Stimulated activated CD4-positive, alpha-beta T cell treated with anti-CD3 and anti-CD28 coated beads, Interleukin-12 subunit alpha, Interleukin-12 subunit beta, amount 100 ng/mL, for 24 hours (primary cell): ENCODE measurements at places on chromosomes 7 and 10.

- DNase-seq, result no peak
Measured at GRCh38 chr10:600876-601659, 88.4 kb downstream of the DIP2C start.

GRCh38 chr7:111392294-111392693, 170.0 kb downstream of the IMMP2L start:
- no peak for DNase-seq

GRCh38 chr7:95925971-95926370, 153.6 kb downstream of the DYNC1I1 start:
- DNase-seq, result no peak

DNA sequence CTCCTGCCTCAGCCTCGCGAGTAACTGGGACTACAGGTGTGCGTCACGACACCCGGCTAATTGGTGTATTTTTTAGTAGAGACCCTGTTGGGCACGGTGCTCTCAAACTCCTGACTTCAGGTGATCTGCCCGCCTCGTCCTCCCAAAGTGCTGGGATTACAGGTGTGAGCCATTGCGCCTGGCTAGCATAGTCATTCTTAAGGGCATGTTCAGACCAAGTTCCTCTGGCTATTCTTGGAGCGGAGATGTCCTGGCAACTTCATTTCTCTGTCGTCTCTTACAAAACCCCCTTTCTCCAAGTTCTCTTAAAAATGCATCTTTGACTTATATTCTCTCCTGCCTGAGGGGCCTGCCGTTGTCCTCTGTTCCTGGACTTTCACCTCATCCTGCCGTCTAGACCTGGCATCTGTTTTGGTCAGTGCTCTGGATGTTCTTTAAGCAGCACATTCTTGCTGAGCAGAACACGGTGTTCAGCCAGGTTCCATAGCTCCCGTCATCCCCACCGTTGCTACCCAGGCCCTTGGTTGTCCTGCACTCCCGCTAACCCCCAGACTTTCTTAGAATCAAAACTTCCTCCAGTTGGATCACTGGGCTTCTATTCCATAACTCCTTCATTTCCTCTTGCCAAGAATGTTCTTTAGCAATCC, 509.9 kb upstream of the GALNT17 start:
- DNase-seq, result no peak

GRCh38 chr10:16976803-16977202, 152.8 kb downstream of the CUBN start:
- no peak for DNase-seq

DNA sequence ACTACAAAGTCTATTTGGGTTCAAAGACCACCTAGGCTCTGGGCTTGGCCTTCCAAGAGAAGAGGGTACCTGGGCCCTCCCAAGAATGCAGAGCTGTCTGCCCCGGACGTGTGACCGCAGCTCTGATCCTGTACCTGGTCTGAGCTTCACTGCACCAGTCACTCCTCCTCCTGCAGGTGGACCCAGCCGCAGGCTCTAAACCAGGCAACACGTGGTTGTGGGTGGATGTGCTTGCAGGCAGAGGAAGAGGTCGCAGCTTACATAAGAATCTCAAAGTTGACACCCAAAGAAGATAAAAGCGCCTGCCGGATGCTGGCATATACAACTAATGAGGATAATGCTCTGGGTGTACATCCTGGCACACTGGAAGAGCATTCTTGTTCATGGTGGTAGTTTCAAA, 9.4 kb upstream of the PFKP start:
- no peak for DNase-seq

- no peak for DNase-seq
Measured at GRCh38 chr7:25557930-25558329, 329.6 kb upstream of the NPVF start.

DNA sequence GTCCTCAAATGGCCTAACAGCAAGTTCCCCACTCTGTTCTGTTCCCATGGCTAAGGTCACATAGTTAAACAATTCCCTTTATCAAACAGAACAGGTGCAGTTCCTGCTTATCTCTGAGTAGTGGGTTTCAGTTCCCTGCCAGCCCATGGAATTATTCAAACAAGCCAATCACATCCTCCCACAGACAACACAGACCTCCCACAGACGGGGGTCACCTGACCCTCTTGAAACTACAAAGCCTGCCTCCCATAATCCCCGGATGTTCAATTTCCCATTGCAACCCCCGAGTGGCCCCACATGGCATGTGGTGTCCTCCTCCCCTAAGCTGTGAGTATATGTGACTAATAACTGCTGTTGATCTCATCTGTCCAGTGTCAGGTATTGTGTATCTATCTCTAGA, 64.1 kb downstream of the TMEM168 start:
- DNase-seq, result no peak

- DNase-seq, result no peak
Measured at GRCh38 chr10:132516771-132517725, 20.5 kb upstream of the INPP5A start.

DNA sequence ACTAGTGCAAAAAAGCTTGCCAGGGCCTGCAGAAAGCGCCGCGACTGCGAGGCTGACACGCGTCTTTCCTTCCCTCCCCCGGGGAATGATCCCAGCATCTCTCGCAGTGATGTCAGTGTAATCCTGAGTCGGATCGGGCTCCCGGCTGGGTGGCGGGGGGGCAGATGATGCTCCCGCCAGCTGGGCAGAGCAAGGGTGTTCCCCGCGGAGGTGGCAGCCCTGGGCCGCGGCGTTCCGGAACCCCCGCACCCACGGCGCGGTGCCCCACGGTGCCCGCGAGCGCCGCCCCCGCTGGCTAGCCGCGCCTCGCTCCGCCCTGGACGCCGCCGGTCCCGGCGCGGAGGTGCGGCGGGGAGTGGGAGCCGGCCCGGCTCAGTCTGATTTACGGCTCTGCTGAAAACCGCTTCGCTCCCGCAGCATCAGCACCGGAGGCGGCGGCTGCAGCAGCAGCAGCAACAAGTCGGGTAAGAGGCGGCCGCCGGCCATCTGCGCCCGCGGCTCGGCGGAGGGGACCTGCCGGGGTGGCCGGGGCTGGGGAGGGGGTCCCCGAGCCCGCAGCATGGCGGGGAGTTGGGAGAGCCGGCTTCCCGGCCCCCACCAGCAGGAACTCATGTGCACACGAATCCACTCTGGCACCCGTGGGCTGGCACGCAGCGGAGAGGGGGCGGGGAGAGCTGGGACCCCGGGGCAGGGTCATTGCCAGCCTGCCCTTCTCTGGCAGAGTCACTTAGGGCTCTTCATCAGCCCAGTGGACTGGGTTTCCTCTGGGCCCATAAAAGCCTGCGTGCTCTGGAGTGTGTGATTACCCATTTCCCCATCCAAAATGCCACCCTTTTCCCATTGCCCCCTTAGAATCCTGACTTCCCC, at the start of gene ZNF365:
ZNF365 (plus strand) TSS at position 375 of the 867 bp plus-strand sequence. CDS start 1,825 bp downstream, outside the sequence.
- DNase-seq, result no peak

- DNase-seq, result no peak
Measured at GRCh38 chr10:69915215-69915560, 113.5 kb downstream of the COL13A1 start.

GRCh38 chr7:30918676-30919075, 7.0 kb downstream of the AQP1 start:
- DNase-seq, result no peak

- no peak for DNase-seq
Measured at GRCh38 chr7:17682586-17682985, 257.7 kb downstream of the SNX13 start.

DNA sequence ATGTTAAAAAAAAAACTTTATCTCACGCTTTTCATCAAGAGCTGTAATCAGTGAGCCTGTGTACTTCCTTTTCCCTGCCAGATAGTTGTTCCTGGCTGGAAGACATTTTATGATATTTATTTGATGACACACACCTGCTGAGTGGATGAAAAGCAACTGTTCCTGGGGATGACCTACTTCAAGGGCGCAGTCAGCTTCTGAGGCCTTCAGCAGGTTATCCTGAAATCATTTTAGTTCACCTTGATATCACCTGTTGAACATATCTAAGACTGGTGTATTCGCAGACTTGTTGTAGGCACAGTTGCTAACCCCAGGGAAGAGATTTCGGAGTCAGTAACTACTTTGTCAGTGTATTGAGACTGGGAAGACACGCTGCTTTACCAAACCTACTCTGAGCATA, 234.5 kb upstream of the TCF7L2 start:
- no peak for DNase-seq

DNA sequence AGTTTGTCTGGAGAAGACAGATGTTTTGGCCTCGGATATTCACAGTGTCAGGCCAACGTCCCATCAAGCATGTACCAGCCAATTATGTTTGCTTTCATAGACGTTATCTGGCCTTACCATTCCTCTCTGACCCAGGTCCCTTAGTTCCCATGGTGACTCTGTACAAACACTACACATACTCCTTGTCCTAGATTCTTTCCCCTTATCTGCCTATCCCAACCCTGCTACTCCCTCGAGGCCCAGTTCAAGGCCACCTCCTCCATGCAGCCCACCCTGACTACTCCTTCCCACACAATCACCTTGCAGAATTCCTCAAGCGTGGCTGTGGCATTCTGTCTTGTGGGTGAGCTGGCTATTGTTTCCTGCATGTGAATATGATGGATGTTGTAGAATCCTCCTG, 155.2 kb downstream of the PRKAG2 start:
- no peak for DNase-seq

DNA sequence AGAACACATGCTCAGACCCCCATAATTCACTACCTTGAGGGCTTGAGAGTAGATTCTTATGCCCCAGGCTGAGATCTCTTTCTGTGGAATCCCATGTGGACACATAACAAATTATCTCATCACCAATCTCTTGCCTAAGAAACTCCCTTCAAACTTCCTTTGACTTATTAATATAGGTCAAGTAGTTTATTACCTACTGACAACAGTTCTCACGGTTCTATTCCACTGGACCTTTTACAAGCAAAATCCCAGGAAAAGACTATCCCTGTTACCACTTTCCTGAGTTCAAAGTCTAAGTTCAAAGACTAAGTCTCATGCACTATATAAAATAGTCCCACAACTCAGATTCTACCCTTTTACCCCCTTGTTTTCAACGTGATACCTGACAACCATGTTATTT, 754.7 kb downstream of the SUGCT start:
- no peak for DNase-seq

GRCh38 chr7:140732416-140732815, 35.9 kb downstream of the NDUFB2 start:
- no peak for DNase-seq

GRCh38 chr10:80197972-80198916, 7.1 kb downstream of the ANXA11 start:
- DNase-seq, result no peak

DNA sequence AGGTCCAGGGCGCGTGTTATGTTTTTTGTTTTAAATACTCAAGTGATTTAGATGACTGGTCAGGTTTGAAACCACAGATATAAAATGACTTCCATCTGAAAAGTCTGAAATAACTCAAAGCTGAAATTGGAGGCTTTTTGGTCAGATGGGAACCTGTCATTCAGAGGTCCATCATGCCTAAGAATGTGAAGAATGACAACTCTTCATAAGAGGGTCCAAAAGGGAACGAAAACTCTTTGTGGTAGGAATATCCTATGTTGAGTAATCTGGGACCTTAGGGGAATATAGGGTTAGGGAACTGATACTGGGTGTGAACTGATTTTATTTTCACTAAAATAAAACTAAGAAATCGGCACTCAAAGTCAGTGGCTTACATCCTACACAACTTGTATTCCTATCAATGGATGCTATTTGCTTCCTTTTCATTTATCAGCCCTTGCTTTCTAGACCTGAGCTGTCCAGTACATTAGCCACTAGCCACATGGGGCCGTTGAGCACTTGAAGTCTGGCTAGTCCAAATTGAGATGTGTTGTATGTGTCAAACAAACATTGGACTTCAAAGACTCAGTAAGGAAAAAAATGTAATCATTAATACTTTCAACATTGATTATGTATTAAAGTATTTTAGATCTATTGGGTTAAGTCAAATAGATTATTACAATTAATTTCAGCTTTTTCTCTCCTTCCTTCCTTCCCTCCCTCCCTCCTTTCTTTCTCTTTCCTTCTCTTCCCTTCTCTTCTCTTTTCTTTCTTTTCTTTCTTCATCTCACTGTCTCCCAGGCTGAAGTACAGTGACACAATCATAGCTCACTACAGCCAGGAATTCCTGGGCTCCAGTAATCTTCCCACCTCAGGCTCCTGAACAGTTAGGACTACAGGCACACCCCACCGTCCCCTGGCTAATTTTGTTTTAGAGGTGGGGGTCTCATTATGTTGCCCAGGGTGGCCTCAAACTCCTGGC, 56.5 kb upstream of the KDM7A start:
- DNase-seq, result no peak

GRCh38 chr10:44243851-44244510, 140.9 kb downstream of the CXCL12 start:
- no peak for DNase-seq

GRCh38 chr10:80444646-80445319, 9.3 kb upstream of the TSPAN14 start:
- peak; percentile 64 for DNase-seq

- DNase-seq, result no peak
Measured at GRCh38 chr10:28910956-28911355, 233.6 kb downstream of the BAMBI start.

- peak; percentile 11 for DNase-seq
Measured at GRCh38 chr7:112422842-112423496, 27.3 kb upstream of the IFRD1 start.

GRCh38 chr10:78455811-78456210, 422.1 kb downstream of the RPS24 start:
- DNase-seq, result no peak

DNA sequence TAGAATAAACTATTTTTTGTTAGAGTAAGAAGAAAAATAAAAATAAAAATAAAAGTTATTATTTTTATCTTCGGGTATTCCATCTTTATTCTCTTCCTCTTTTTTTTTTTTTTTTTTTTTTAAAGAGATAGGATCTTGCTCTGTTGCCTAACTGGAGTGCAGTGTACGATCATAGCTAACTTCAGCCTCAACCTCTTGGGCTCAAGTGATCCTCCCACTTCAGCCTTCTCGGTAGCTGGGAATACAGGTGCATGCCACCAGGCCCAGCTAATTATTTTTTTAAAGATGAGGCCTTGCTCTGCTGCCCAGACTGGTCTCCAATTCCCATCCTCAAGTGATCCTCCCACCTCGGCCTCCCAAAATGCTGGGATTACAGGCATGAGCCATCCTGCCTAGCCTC, 15.4 kb downstream of the STAM start:
- no peak for DNase-seq

DNA sequence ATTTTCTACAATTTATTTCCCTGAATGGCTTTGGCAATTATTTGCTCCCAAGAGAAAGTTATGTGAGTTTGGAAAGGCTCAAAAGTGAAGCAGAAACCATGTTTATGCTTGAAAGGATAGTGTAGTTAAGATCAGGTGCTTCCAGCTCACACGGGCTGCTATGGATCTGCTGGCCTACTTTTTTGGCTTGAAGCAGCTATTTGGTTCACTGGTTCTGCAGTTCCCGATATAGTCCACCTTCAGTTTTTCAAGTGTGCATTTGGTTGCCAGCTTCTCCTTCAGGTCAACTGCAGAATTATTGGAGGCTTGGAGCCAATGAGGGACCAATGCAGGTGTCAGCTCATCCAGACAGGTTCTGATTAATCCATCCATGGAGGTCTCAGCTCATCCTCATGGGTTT, 484.3 kb upstream of the SEMA3A start:
- no peak for DNase-seq

GRCh38 chr10:92553959-92554358, 19.9 kb downstream of the IDE start:
- no peak for DNase-seq

GRCh38 chr10:35640951-35641675, 983 bp downstream of the FZD8 start:
- DNase-seq, result peak; percentile 25

- DNase-seq, result no peak
Measured at GRCh38 chr10:110410329-110411046, 87.2 kb upstream of the DUSP5 start.
